ENCODE measurements at places on chromosomes 12 and 14.

GRCh38 chr14:94278731-94279130, 14.3 kb downstream of the SERPINA10 start:
- DNase-seq, result no peak

GRCh38 chr12:94286583-94287244, 138.3 kb downstream of the PLXNC1 start:
- no peak for DNase-seq

DNA sequence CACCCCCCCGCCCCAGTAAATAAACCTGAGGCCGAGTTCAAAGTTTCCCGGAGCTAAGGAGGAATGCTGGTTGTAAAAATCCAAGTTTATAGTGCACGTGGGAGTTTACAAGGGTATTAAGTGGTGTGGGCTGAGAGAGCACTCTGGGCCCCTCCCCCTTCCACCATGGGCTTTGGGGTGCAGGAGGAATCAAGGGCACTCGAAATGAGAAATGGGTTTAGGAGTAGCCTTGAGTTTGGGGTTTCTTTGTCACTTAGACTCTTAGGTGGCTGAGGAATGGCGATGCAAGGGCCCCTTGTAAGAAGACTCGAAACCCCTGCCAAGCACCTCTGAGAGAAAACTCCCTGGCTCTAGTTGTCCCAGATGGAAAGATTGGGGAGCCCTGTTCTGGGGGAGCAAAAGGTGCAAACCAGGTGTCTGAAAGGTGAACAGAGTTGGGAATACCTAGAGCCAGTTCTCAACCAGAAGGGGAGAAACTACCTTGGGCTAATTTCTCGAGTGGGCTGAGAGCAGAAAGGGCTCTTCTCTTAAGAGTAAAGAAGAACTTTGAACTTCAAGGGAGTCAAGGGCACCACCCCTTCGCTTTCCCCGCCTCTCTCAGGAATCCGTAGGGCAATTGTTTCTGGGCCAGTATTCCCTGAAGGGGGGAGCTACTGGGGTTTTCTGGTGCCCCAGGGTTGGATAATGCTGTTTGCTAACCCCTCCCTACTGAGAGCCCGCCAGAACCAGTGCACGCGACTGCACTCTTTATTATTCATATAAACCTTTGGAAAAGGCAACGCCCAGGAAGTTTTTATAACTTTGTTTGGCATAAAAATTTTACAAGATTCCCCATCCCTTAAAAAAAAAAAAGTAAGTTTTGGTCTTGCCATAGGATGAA, 4.0 kb upstream of the HOTAIR start:
- DNase-seq, result no peak

GRCh38 chr12:69464428-69464827, 5.8 kb upstream of the FRS2 start:
- no peak for DNase-seq

DNA sequence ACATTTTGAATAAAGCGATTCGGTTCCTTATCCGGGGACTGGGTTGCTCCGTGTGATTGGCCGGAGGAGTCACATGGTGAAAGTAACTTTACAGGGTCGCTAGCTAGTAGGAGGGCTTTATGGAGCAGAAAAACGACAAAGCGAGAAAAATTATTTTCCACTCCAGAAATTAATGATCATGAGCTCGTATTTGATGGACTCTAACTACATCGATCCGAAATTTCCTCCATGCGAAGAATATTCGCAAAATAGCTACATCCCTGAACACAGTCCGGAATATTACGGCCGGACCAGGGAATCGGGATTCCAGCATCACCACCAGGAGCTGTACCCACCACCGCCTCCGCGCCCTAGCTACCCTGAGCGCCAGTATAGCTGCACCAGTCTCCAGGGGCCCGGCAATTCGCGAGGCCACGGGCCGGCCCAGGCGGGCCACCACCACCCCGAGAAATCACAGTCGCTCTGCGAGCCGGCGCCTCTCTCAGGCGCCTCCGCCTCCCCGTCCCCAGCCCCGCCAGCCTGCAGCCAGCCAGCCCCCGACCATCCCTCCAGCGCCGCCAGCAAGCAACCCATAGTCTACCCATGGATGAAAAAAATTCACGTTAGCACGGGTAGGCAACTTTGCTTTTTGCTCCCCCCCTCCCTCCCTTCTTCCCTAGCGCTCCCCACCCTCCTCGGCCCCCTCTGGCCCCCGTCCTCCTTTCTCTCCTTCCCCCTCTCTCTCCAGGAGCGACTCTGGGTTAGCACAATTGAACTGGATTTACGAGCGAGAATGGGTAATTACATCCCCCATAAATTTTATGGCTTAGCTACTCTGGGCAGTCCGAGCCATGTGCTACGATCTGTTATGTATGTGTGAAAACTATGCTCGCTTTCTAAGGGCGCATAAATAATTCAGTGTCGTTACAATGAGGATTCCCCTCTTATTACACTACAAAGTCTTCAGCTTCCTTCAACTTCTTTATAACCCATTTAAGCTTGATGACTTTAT, at the start of gene HOXC4:
HOXC4 (plus strand) TSS at position 85 of the 991 bp plus-strand sequence; CDS start at position 173, 88 bp downstream.
- DNase-seq, result no peak

DNA sequence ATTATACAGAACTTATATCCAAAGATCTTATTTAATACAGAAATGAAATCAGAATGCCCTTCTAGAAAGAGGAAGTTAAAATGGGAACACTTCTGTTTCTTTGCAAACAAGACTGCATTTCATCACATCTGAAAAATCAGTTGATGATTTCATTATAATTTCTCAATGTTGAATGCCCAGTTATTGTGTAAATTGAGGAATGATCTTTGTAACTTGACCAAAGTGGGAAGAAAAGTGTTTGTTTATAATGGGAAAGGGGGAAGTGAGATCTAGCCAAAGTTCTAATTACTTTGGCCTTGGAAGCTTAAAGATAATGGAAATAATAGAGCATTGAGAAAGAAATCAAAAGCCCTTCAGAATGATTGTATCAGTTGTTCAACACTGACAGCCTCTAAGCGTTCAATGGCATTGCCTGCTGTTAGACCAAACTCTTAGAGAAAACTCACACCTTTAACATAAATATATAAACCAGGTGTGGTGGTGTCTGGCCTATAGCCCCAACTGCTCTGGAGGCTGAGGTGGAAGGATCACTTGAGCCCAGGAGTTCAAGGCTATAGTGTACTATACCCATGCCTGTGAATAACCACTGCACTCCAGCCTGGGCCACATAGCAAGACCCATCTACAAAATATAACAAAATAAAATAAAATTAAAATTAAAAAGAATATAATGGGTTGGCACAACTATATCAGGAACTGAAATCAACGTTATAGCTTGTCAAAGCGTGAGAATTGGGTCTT, 9.9 kb upstream of the LYZ start:
- DNase-seq, result no peak

DNA sequence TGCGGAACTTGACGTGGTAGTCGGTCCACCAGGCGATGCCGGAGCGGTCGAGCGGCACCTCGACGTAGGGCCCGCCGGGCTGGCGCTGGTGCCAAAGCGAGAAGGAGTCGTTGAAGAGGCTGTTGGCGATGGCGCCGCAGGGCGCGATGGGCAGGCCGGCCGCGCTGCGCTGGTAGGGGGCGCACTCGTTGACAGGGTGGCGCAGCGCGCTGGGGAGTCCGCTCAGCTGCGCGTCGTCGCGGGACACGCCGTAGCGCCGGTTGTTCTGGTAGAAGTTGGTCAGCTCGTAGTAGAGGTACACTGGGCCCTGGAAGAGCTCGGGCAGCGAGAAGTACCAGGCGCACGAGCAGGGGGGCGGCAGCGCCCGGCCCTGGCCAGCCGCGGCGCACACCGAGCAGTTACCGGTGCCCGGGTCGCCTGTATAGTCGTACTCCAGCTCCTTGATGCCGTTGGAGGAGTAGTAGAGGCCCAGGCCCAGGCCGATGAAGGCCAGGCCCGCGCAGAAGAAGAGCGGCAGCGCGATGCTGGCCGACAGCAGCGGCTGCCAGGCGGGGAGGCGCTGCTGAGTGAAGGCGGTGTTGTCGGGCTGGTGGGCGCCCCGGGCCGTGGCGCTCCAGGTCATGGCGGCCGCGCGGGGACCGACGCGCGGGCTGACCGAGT, 482 bp downstream of the TMEM30B start:
- peak; percentile 76 for DNase-seq

DNA sequence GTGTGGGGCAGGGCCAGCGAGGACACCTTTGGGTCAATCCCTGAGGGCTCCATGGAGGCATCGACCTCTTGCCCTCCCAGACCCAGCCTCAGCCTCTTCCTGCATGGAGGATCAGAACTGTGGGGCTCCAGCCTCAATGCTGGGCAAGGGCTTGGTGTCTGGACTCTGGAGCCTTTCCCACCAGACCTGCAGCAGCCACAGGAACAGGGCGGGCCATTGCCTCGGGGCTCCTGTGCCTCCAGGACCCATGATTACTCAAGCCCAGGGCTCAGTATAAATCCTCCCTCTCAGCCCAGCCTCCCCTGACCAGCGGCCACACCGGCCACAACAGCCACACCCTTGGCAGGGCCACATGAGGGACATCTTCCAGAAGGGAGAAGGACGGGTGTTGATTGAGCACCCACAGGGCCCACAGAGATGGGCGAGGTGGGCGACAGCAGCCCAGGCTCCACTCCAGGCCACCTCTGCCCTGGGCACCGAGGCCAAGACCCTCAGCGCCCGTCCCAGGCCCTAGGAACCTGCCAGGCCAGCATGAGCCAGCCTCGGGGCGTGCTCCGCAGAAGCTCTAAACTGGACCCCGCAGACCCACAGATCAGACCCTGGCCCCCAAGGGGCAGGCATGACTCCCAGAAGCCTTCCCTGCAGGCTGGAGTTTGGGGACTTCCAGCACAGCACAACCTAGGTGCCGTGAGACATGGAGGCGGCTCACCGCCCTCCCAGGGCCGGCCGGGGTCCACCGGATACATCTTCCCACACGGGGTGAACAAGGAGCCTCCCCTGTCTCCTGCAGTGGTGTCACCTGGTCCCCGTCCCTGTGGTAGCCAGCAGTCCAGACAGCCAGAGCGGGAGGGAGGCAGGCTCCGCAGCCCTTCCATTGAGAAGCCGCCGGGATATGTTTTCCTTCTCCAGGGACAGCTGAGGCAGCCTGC, 25.1 kb downstream of the NCOR2 start:
- no peak for DNase-seq

GRCh38 chr12:51836041-51836826, 12.3 kb downstream of the FIGNL2 start:
- no peak for DNase-seq

GRCh38 chr12:3641428-3642018, 111.4 kb downstream of the CRACR2A start:
- no peak for DNase-seq

DNA sequence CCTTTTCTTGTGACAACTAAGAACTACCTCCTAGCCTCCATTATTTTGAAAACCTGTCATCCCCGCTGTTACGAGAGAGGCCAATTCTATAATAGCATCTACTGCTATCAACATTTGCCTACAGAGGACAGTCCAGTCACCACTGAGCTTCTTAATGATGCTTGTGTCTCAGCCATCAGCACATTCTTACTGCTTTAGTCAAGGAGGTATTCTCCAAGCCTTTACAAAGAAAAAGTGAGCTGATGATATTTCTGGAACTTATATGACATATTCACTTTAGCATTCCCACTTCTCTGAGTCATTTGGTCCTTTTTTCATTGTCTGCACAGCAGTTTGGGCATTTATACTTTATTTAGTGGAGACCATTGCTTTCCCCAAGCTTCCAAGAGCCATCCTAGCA, 497.7 kb upstream of the RPL10L start:
- DNase-seq, result no peak

DNA sequence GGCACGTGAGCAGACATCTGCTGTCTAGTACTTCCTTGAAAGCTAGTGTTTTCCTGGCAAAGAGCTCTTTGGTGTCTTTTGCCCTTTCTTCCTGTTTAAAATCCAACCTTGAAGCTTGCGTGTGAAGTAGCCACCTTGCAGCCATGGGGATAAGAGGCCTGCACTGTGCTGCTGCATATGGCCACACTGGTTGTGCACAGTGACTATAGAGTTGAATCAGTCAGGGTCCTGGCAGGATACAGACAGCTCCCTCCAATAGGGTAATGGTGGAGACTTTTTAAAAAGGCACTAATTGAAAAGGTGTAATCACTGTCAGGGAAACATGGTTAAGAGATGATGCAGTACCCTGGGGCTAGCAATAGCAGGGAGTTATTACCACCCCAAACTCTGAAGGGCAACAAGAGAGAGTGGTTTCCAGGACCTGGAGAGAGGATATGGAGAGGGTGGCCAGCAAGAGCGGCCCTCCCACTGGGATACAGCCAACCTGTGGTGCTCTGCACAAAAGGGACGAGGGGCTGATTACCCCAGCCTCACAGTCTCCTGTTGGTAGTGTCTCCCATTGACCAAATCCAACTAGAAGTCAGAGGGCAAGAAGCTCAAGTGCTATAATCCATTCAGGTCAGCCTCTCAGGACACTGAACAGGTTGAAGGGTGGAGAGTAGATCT, 4.8 kb upstream of the GLT8D2 start:
- DNase-seq, result no peak
